Substantia nigra (tissue), 51 donors: ENCODE measurements at places on chromosomes 4 and X.
A peak's percentile ranks its signal among the peaks of the same experiment; 100 is the strongest.

DNA sequence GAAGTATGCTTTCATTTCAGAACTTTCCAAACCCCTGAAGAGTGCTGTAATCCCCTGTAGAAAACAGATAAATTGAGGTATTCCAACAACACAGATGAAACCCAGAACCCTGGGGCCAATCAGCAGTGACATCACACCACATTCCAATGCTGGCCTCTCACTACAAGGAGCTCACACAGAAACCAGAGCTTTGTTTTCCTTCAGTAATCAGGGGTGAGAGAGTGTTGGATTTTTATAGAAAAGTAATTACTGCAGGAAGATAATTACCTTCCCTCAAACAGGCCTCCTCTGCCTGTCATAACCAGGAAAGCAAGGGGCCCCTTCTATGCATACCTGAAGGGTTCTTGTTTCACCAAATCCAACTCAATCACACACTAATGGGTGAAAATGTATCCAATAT lies 246.2 kb downstream of the SCFD2 start:
- no peak for DNase-seq

GRCh38 chrX:13080128-13080795 lies 35.8 kb upstream of the FAM9C start:
- DNase-seq: no peak

GRCh38 chrX:31580227-31580626 lies 508.4 kb upstream of the FTHL17 start:
- DNase-seq: no peak

DNA sequence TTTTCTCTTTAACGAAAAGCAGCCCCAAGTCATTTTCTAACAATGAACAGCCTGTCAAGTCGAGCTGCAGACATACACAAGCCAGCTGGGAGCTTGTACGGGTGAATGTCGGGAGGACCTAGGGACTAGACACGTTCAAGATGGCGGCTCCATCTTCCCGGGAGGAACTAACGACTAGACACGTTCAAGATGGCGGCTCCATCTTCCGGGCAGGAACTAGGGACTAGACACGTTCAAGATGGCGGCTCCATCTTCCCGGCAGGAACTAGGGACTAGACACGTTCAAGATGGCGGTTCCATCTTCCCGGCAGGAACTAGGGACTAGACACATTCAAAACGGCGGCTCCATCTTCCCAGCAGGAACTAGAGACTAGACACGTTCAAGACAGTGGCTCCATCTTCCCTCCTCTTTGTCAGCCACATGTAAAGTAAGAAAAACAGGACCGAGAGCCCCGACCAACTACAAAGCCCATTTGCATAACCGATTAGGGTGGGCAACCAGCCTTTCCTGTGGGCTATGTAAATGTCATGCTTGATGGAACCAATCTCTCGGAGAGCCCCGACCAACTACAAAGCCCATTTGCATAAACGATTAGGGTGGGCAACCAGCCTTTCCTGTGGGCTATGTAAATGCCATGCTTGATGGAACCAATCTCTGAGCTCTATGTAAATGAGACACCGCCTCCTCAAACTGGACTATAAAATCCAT lies 175.5 kb downstream of the DHRSX start:
- DNase-seq: no peak

- DNase-seq: no peak
Measured at GRCh38 chr4:140935254-140935653, 179.1 kb upstream of the TBC1D9 start.

DNA sequence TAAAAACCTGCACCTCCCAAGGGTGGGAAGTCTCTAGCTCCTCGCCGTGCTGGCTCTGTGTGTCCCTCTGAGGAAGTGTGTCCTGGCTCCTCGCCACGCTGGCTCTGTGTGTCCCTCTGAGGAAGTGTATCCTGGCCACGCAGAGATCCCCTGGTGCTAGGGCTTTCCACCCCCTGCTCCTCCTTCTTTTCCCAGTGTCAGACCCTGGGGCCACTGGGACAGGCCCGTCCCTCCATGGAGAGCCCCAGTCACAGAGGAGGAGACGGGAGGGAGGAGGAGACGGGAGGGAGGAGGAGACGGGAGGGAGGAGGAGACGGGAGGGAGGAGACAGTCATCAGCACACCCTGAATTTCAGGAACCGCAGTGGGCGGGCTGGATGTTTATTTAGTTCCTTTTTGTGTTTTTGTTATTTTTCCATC lies 53.8 kb upstream of the HGFAC start:
- DNase-seq: peak; percentile 46

GRCh38 chr4:7624396-7624980 lies 189.8 kb upstream of the PSAPL1 start:
- no peak for DNase-seq

GRCh38 chr4:41839916-41840854 lies 91.7 kb upstream of the PHOX2B start:
- DNase-seq: no peak

DNA sequence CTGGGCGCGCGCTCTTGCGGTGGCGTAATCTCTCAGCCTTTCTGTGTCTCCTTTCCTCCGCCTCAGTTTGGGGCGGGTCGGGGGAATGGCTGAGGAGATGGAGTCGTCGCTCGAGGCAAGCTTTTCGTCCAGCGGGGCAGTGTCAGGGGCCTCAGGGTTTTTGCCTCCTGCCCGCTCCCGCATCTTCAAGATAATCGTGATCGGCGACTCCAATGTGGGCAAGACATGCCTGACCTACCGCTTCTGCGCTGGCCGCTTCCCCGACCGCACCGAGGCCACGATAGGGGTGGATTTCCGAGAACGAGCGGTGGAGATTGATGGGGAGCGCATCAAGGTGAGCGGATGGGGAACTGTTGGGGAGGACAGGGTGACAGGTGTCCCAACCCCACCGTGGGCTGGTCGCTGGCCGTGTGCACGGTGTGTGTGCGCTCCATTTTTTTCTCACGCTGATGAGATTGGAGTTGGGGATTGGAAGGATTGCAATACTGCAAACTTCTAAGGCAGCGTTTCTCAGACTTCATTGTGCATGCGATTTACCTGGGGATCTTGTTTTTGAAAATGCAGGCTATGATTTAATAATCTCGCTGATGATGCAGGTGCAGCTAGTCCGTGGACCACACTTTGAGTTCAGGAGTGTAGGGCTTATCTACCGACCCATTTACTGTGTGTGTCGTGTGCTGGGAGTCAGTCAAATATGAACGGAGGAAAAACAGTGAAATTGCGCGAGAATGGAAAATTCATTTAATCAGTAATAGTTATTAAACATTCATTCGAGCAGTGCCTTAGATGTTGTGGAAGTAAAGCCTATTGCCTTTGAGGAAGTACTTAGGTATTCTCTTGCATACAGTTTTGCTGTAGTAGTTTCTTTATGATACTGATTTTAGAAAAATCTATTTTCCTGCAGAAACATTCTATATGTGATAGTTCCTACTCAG lies at the start of gene RAB33B:
Gene RAB33B, plus strand, starts transcription at position 11 of the 935 bp plus-strand sequence. Its CDS starts 75 bp downstream, at position 86.
- DNase-seq: no peak

DNA sequence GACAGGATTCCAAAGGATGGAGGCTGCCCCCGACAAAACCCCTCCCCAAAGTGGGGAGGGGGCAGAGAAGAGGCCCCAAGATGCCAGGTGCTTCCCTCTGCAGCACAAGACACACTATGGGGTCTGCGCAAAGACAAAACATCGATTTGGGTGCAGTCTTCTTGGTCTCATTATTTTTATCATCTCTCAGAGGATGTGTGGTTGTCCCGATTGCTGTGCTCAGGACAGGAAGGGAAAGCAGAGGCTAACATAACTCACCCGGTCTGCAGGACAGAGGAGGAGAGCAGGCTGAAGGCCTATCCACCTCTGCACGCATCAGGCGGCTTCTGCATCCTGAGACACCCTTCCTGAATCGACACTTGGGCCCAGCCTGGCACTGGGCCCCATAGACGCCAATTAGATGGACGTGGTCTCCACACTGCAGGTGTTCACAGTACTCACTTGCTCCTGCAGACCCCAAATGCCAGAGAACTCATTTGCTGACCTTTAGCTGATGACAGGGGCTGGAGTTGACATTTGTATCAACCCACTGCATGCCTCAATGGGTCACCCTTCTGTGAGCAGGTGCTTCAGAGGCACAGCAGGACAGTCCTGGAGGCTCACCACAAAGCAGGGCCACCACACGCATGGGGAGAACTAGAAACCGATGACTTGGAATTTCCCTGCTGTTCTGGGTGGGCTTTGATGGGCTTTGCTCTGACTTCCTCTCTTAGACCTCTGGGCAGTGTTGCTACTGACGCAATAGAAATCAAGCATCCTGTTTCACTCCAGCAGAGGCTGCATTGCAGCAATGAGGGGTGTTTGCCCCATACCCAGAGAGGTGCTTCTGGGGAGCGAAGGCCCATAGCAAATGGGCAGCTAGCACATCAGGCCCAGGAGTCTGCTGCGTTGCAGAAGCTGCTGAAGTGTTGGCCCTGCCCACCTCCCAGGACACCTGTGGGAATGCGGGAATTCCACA lies 96.3 kb upstream of the ENPP6 start:
- no peak for DNase-seq

DNA sequence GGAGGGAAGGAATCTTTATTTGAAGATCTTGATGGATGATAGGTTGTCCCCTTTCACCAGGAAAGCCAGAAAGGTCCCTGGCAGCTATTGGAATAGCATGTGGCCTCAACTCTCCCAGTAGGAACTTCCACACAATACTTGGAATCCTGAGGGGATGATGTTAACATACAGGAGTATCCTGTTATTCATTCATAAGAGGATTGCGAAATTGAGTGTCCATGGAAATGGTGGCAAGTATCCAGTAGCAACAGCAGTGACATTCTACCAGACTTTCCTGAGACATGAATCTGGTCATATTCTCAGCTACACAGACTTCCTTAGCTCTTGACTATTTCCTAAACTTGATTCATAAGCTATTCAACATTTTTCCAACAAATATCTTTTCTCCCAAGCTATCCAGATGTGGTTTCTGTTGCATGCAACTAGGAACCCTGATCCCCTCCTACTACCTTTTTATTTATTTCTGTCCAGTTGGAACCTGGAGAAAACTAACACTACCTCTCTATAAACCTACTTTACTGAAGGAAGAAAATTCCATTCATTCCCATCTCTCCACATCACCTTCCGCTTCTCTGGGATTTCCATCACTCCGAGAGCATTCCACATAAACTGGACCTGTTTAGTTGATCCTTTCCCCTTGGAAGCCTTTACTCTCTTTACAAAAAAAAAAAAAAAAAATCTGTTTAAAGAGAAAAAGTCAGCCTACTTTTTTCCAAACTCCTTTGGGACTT lies 101.8 kb downstream of the ANXA5 start:
- no peak for DNase-seq

DNA sequence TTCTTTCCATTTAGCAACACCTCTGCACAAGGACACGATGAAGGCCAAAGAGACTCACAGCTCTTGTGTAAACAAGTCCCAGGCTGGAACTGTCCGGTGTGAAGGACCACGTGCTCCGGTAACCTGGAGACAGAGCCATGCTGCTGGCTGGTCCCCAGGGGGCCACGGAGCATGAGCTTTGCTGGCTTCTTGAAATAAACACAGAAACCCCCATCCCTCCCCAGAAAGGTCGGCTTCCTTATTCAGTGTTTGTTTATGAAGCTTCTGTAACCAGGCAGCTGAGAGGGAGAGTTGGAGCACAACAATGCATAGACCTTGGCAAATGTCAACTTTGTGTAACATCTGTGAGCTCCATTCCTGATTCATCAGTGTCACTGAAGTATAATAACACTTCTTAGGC lies 109.4 kb downstream of the GPR143 start:
- no peak for DNase-seq

GRCh38 chrX:53039236-53039635 lies 9.4 kb upstream of the GPR173 start:
- no peak for DNase-seq

- DNase-seq: no peak
Measured at GRCh38 chrX:47244676-47245075, 11.9 kb downstream of the USP11 start.

DNA sequence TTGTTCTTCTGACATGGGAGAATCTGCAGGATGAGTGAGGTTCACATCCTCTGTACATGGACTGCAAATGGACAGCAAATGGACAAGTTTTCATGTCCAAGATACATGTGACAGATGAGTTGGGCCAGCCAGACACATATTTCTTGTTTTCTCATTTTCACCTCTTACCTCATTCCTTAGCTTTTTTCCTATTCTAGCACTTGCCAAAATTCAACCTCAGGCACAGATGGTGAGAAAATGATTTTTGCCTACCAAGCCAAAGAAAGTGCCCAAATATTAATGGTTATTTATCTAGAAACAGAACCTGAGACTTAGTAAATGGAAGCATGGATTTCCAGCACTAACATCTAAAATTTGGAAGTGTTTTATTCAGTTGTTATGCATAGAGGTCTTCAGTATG lies 402.2 kb downstream of the AFF2 start:
- DNase-seq: no peak

DNA sequence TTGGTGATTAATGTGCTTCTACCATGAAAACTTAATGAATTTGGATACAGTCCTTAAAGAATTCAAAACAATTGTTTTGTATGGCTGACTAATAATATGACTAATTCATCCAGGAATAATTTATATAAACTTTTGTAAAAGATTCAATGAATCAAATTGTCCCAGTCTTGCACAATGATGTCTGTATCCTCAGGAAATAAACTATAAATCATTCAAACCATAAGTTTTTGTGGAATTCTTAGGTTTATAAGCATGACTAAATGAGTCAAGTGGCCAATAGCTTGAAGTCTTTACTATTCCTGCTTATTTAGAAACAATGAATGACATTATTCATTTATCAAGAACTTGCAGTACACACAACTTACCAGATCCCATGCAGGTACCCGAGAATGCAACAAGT lies 935.0 kb upstream of the INTU start:
- no peak for DNase-seq

GRCh38 chr4:109798866-109799265 lies 2.9 kb downstream of the CFI start:
- DNase-seq: no peak

- DNase-seq: no peak
Measured at GRCh38 chrX:84335121-84335520, 147.1 kb upstream of the RPS6KA6 start.

GRCh38 chr4:153207567-153207966 lies 3.3 kb downstream of the TRIM2 start:
- no peak for DNase-seq

- no peak for DNase-seq
Measured at GRCh38 chr4:183323295-183323694, 1.1 kb upstream of the CLDN24 start.

- no peak for DNase-seq
Measured at GRCh38 chrX:29746326-29746725, 469.0 kb upstream of the MAGEB2 start.

DNA sequence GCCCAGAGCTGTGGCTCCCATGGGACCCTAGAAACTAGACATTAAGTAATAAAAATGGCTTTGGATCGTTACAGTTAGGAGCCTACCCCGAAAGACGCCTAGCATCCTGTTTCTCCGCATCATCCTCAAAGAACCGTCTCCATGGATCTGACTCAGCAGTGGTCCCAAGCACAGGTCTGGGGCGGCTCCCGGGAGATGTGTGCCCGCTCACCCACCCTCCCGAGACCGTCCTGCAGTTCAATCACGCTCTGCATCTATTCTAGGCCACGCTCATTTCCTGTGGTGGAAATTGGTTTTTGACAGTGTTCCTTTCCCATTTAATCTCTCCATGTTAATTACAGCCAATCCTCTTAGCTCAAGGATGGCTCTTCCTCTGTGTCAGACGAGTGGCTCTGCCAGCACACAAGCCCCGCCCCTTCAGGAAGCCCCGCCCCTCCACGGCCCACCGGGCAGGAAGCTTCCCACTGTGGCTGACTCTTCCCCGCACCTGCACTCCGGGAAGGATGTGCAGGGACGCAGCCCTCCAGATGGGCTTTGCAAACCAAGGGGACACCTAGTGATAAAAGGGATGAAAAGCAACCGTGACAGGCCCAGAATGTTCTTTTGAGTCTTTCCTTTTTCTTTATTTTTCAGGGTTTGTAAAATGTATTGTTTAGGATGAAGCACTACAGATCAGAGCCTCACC lies 34.5 kb upstream of the HELT start:
- DNase-seq: peak; percentile 38

GRCh38 chr4:78776729-78777575 lies 802 bp downstream of the BMP2K start:
- peak; percentile 46 for DNase-seq
